CD4-positive, alpha-beta T cell treated with Interleukin-4 for 4 hours (primary cell): ENCODE measurements at places on chromosomes 4 and X.
A peak's percentile ranks its signal among the peaks of the same experiment; 100 is the strongest.

DNA sequence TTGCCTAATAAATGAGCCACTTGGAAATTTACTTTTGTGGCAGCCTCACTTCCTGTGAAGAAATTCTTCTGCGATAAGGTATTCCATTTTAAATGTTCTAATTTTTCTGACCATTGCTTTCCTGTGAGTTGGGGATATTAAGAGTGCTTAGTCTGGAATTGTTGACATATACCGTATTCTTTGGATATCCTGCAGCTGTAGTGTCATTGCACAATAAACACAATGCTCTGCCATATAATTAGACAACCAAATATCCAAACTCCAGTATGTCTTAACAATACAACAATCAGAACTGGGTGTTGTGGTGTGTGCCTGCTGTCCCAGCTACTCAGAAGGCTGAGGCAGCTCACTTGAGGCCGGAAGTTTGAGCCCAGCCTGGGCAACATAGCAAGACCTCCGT lies 99.4 kb downstream of the LUZP4 start:
- DNase-seq: no peak

- DNase-seq: no peak
These were observed 8.6 kb upstream of the MAML3 start for GRCh38 chr4:140162596-140162995.

GRCh38 chr4:3384391-3384770 lies 57.4 kb upstream of the HGFAC start:
- DNase-seq: no peak

GRCh38 chr4:82786828-82787227 lies 11.8 kb downstream of the SCD5 start:
- no peak for DNase-seq

DNA sequence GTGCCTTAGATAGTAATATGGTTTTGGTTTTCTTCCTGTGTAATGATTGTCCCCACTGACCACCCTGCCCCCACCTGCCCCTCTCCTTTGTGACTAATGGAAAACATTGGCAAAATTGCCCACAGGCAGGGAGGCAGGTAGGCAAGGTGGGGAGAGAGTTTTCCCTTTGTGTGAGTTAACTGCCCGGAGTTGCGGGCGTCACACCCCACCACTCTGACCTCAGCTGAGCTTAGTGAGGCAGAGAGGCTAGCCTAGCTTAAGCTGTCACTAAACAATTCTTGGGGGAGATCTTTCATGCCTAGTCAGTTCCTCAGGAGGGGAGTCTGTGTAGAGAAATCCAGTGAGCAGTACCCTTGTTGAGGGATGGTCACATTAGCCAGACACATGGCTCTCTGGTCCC lies 245.3 kb downstream of the BCOR start:
- DNase-seq: no peak

- no peak for DNase-seq
These were observed 111.6 kb downstream of the FAM53A start for GRCh38 chr4:1572521-1572920.

DNA sequence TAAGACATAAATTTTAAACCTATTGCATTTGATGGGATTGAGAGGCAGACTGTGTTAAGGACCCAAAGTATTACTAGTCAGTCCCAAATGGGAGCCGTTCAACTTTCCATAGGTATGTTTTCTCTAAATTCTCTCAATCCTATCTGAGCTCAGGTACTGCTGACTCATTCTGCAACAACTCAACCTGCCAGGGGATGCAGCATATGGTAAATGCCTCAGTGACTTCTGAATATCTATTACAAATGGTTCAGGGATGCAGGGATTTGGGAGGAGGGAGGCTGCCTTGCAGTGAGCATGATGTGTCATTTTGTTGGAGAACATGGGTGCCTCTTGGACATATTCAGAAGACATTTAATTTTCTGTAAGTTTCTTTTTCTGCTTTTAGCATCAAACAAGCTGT lies 97.3 kb downstream of the HDAC8 start:
- DNase-seq: no peak

DNA sequence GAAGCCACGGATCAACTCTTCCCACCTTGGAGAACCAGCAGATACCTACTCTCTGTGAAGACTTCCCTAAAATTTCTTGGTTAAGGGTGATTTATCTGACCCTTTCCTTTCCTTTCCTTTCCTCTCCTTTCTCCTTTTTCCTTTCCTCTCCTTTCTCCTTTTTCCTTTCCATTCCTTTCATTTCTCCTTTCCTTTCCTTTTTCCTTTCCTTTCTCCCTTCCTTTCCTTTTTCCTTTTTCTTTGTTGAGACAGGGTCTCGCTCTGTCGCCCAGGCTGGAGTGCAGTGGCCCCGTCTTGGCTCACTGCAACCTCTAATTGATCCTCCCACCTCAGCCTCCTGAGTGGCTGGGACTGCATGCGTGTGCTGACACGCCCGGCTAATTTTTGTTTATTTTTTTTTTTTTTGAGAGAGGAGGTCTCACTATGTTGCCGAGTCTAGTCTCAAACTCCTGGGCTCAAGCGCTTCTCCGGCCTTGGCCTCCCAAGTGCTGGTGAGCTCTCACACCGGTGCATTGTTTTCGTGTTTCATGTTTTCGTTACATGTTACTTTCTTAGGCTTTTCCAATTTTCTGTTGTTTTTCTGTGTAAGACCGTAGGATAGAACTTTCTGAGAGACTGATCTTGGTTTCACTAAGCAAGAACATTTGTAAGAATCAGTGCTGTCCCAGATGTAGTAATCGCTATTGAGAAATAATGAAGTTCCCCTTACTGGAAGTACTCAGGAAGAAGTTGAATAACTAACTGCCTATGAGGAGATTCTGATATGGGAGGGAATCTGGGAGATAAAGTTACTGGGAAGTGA lies 2.0 kb downstream of the TMEM165 start:
- peak; percentile 15 for DNase-seq
